ENCODE measurements at places on chromosomes 6 and 20.

- DNase-seq, result no peak
These were observed 597.4 kb upstream of the HS3ST5 start for GRCh38 chr6:114940181-114940580.

- DNase-seq, result no peak
These were observed 28.1 kb downstream of the ANGPT4 start for GRCh38 chr20:888057-888456.

- no peak for DNase-seq
These were observed 575 bp upstream of the CNR1 start for GRCh38 chr6:88166493-88167351.

- DNase-seq, result no peak
These were observed 230.9 kb upstream of the SULF2 start for GRCh38 chr20:48015943-48016723.

- DNase-seq, result no peak
These were observed 12.8 kb downstream of the SMLR1 start for GRCh38 chr6:130840050-130840449.

GRCh38 chr6:48057601-48058000 lies 53.4 kb downstream of the PTCHD4 start:
- DNase-seq, result no peak

- no peak for DNase-seq
These were observed 807 bp upstream of the OTOR start for GRCh38 chr20:16747291-16747811.

DNA sequence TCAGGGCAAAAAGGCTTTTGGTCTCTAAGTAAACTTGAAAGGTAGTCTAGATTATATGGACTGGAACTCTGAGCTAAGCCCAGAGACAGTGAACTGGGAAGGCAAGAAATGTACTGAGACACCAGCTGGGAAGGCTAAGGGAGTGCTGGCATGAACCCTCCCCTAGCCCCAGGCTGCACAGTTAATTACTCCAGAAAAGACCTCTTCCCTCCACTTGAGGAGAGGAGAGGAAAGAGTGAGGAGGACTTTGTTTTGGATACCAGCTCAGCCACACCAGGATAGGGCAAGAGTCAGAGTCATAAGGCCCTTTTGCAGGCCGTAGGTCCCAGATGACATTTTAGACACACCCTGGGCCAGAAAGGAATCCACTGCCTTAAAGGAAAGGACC lies 84.1 kb upstream of the GJE1 start:
- no peak for DNase-seq

GRCh38 chr6:16399158-16399557 lies 160.8 kb downstream of the GMPR start:
- DNase-seq, result no peak

DNA sequence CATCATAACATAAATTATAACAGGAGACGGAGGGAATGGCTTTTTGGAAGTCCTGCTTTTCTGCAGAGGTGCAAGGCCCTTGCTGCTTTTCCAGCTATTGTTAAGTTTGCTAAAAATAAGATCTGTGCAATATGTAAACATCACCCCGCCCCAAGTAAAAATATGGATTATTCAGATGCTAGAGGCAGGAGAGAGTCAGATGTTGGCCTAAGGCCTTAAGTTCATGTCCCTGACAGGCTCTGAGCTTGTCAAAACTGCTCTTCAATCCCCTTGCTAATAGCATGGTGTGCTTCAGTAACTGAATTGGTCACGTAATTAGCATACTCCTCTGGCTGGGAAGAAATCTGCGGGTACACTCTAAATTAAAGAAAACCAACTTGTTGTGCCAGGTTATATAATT lies 147.5 kb downstream of the BMP2 start:
- no peak for DNase-seq

GRCh38 chr20:2749951-2750490 lies 50.4 kb downstream of the CPXM1 start:
- DNase-seq, result no peak

DNA sequence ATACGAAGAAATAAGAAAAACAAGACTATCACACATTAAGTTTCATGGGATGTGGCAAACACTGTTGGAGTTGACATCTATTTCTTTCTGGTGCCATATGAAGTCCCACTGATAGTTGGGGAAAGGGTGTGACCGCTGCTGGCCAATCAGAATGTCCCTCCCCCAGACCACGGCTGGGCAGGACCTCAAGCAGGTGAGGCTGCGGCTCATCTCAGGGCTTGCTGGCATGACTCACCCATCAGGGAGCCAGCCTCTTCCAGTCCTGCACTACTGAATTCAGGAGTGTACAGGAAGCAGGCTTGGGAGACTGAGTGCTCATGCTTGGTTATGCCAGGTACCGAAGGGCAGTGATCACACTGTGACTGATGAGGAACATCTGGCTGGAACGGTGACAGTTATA lies 18.9 kb downstream of the PREP start:
- DNase-seq, result no peak

GRCh38 chr20:57183457-57184009 lies 82.9 kb downstream of the BMP7 start:
- DNase-seq, result no peak

DNA sequence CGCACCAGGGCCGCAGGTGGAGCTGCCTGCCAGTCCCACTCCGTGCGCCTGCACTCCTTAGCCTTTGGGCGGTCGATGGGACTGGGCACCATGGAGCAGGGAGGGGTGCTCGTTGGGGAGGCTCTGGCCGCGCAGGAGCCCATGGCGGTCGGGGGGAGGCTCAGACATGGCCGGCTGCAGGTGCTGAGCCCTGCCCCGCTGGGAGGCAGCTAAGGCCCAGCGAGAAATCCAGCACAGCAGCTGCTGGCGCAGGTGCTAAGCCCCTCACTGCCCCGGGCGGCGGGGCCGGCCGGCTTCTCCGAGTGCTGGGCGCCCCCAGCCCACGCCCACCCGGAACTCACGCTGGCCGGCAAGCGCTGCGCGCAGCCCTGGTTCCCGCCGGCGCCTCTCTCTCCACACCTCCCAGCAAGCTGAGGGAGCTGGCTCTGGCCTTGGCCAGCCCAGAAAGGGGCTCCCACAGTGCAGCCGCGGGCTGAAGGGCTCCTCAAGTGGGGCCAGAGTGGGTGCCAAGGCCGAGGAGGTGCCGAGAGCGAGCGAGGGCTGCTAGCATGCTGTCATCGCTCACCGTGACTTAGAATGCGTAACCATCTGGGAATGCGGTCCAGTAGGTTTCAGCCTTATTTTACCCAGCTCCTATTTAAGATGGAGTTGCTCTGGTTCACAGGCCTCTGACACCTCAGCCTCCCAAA lies 77.3 kb downstream of the C6orf52 start:
- no peak for DNase-seq

- no peak for DNase-seq
These were observed 415.1 kb downstream of the PLCB1 start for GRCh38 chr20:8547035-8547650.

DNA sequence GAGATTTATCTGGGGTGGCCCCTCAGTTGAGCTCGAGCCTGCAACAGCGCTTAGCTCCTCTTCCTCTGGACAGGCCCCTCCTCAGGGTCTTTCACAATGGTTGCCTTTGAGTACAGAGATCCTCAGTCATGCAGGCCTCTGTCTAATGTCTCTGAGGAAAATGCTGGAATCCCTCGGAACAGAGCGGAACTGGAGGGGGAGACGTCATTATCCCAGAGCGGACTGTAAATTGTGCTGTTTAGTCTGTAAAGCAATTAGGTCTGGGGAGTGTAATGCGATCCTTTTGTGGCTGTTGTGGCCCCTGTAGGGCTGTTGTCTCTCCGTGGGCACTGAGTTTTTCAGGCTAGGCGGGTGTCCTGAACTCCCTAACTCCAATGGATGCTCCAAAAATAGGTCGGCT lies 15.0 kb upstream of the DAAM2 start:
- DNase-seq, result no peak

DNA sequence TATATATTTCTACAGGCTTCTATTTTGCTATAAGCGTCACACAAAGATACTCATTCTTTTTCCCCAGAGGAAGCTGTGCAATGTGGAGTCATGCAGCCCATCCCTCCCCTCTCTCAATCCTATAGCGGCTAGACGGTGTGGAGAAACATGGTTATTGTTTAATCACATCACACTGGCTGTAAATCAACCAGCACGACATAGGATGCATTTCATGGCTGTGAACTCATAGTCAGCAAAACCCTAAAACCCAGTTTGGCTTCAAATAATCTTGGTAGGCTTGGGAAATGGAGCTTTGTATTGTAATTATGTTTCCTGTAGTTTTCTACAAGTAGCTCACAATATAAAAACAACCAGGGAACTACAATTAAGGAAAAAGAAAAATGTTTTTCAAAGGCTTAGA lies 16.8 kb downstream of the FOXC1 start:
- no peak for DNase-seq

GRCh38 chr6:21970569-21971300 lies 326.1 kb downstream of the PRL start:
- DNase-seq, result no peak

GRCh38 chr6:25927178-25927577 lies 3.3 kb downstream of the SLC17A2 start:
- no peak for DNase-seq

DNA sequence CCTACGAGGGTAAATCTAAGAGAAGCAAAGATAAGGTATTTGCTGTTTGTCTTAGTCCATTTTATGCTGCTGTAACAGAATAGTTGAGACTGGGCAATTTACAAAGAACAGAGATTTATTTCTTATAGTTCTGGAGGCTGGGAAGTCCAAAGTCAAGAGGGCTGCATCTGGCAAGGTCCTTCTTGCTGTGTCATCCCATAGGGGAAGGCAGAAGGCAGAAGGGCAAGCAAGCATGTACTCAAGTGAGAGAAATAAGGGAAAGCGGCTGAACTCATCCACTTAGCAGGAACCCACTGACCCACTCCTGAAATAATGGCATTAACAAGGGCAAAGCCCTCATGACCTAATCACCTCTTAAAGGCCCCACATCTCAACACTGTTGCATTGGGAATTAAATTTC lies 102.7 kb downstream of the AGPAT4 start:
- DNase-seq, result no peak

DNA sequence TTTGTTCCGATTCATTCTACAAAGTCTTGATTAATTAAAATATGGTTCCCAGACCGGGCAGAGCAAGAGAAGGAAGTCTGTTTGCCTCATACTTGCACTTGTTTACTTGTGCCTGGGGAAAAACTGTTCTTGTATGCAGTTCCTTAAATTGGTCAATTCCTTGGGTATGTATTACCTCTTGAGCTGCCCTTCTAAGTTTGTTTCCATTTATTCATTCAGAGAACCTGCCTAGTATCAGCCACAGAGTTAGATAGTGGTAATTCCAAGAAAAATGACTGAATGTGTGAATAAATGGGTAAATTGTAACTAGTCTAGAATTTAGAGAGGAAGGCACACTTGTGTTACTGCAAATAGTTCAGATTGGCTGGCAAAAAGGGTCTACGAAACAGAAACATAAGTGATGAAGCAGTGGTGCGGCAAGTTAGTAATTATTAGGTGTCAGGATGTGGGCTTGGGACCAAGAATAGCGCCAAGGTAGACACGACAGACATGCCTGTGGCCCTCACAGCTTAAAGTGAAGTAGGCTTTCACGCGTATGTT lies 525 bp upstream of the MAK start:
- no peak for DNase-seq

GRCh38 chr6:10626154-10626741 lies 68.2 kb downstream of the C6orf52 start:
- no peak for DNase-seq

DNA sequence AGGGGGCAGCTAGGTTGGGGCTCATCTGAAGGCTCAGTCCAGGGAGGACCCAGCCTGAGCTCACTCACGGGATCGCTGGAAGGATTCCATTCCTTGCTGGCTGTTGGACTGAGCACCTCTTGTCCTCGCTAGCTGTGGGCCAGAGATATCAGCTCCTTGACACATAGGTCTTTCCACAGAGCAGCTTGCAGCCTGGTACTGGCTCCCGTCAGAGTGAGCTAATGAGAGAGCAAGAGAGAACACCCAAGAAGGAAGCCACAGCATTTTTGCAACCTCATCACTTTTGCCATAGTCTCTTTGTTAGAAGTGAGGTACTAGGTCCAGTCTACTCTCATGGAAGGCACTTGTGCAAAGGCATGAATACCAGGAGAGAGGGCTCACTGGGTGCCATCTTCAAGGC lies 179.9 kb downstream of the CDC5L start:
- no peak for DNase-seq

- DNase-seq, result peak; percentile 63
These were observed at the start of gene LTA for GRCh38 chr6:31572041-31572911. LTA (plus strand) TSS chr6:31572289; CDS start chr6:31572743, 454 bp downstream.

DNA sequence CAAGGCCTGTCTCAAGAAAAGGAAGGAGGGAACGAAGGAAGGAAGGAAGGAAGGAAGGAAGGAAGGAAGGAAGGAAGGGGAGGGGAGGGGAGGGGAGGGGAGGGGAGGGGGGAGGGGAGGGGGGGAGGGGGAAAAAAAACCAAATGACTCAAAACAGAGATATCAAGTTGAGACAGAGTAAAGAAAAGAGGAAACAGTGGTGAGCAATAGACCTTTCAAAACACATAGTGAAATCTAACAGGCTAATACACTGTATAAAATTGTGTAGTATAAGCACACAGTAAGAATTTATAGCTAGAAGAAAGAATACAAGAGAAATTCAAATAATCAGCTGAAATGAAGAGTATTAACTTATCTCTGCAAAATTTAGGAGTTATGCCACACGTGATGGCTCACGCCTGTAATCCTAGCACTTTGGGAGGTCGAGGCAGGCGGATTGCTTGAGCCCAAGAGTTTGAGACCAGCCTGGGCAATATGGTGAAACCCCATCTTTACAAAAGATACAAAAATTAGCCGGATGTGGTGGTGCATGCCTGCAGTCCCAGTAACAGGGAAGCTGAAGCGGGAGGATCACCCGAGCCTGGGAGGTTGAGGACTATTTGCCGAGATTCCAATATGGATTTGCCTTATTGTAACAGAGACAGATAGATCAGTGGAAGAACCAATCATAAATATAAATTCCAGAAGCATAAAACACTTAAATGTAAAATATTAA lies 123.2 kb downstream of the PRND start:
- no peak for DNase-seq

DNA sequence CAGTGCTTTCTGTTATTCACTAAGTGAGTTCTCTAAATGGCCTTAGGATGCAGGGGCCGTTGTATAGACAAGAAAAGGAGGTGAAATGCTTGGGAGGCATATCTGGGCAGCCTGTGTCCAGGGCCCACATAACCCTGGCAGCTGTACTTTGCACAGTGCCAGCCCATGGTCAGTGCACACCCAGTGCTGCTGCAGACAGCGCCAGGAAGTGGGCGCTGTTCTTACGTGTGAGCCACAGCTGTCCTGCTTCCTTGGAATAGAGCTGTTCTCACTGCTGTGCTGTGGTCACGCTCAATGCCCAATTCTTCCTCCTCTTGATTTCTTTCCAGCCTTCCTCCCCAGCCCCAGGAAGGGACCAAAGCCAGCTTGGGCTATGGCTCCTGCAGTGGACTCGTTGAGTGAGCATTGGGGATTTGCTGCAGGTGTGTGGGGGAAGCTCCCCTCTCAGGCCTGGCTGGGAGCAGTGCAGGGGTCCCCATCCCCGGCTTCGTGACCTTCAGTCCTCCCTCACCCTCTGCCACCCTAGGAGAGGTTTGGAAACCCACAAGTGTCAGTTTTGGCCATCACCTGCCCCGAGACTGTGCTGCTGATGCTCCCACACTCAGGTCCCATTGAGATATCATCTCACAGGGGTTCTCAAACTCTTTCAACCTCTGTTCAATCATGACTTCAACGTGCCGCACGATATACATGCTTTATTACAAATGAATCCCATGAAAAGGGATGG lies 246.8 kb upstream of the EXOC2 start:
- DNase-seq, result no peak
